ENCODE measurements at places on chromosomes 1 and 21.

- no peak for DNase-seq
These were observed 54.7 kb upstream of the F3 start for GRCh38 chr1:94596260-94596659.

- no peak for DNase-seq
These were observed 44.8 kb upstream of the DUSP10 start for GRCh38 chr1:221786647-221787046.

DNA sequence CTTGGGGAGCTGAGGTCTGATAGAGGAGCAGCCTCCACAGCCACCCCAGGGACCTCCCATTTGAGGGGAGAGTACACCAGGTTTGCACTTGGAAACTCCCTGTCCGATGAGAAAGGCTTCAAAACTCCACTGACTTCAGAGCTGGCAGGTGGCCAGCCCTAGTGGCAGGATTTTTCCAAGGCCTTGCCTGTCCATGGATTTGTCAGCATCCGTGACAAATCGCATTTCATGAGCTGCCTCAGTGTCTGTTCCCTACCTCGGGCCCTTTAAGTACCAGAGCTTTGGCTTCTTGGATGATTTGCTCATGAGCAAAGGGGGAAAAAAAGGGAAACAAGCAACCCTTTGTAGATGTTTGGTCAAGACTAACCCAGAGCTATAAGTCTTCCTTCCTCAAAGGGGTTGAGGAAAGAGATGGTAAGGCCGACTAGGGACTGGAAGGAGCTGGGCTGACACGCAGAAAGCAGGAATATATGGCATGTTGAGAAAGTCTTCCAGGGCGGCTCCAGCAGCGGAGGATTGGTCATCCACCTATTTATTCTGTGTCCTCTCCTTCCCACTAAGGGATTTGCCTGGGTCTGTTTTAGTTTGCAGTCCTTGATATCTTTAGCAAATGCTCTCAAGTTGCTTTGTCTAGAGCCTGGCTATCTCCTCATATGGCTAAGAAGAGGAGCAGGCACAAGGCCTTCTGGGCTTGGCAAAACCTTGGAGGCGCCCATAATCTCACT is 2.7 kb upstream of the HSPG2 start:
- DNase-seq: no peak

- DNase-seq: no peak
These were observed 256.7 kb upstream of the SNX7 start for GRCh38 chr1:98404866-98405265.

- DNase-seq: no peak
These were observed 436.3 kb upstream of the RUNX1 start for GRCh38 chr21:35485364-35485763.

- no peak for DNase-seq
These were observed 7.4 kb downstream of the IFNAR1 start for GRCh38 chr21:33332143-33332542.

DNA sequence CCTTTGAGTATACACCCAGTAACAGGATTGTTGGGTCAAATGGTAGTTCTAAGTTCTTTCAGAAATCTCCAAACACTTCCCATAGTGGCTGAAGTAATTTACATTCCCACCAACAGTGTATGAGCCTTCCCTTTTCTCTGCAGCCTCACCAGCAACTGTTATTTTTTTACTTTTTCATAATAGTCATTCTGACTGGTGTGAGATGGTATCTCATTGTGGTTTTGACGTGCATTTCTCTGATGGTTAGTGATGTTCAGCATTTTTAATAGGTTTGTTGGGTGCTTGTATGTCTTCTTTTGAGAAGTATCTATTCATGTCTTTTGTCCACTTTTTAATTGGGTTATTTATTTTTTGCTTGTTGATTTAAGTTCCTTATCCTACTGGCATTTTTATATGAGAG is 26.4 kb upstream of the LAMC1 start:
- DNase-seq: no peak

DNA sequence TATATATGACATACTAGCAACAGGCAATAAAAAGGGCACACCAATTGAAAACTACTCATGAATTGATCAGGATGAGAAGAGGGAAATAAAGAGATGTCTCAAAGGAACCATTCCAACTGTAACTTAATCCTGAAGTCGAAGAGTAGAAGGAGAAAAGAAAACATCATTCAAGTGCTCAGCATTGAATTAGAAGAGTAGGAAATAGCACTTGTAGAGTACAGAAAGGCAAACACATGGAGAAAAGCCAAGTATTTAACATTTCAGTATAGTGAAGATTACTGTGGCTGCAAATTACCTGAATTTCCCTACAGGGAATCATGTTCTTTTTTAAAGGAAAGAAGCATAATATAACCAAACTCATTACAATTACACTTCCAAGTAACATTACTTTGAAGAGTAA is 205.0 kb downstream of the KCTD3 start:
- no peak for DNase-seq

DNA sequence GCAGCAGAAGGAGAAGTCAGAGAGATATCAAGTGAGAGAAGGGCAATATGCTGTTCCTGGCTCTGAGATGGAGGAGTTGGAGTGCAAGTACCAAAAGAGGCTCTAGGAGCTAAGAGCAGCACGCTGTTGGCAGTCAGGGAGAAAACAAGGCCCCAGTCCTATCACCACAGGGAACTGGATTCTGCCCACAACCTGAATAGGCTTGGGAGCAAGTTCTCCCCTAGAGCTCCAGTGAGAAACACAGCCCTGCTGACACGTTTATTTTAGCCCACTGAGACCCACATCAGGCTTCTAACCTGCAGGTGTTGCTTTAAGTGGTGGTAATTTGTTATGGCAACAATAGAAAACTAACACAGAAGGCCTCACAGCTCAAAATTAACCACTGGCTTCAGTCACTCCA is 31.8 kb upstream of the ZNF644 start:
- DNase-seq: no peak

DNA sequence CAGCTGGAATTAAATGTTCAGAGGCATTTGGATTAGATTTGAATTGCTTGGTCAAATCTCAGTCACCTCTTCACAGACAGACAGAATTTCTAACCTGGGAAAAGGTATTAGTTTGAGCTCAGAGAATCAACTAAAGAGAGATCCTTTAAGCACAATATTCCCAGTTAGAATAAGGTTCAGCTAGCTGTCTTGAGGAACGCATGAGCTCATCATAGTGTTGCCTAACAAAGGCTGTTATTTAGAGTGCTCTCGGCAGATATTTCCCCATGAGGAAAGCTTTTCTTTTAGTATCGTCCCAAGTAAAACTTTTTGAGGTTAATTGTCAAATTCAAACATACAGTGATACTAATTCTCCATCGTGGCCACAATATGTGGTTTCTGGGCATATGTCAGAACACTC is 269.9 kb downstream of the HLX start:
- DNase-seq: no peak

GRCh38 chr1:28247612-28248272 is 11.6 kb upstream of the SESN2 start:
- DNase-seq: no peak

DNA sequence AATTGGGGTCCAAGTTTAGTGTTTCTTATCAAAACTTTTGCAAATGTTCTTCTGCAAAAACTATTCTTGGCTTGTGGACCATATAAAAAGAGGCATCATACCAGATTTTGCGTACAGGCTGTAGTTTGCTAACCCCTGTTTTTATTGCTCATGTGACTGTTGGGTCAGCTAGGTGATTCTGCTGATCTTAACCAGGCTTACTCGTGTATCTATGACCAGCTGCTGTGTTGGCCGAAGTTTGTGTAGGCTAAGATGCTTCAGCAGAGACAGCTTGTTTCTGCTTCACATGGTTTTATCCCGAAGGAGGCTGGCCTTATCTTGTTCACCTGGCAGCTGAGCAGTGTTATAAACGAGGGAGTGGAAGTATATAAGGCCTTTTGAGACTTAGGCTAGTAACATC is 38.2 kb downstream of the POU2F1 start:
- DNase-seq: no peak

DNA sequence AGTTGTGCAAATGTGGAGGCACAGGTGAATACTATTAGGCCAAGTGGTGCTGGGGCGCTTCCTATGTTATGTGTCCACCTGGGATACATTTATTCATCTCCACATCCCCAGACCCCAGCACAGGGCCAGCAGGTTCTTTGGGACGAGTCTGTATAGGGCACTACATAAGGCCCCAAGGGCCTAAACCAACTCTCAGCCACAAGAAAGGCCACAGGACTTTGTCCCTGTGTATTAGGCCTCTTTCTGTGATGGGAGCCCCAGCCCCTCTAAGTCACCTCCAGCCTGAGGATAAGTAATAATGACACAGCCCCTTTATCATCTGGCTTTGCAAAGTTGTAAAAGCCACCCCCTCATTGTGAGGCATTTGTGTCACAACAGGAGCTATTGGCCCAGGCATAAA is 79.2 kb upstream of the CD1D start:
- DNase-seq: no peak

GRCh38 chr1:115746021-115746690 is 22.4 kb downstream of the CASQ2 start:
- DNase-seq: no peak

GRCh38 chr1:209435654-209436566 is 147.6 kb upstream of the CAMK1G start:
- DNase-seq: no peak

- DNase-seq: no peak
These were observed 101.9 kb downstream of the ZNF644 start for GRCh38 chr1:90919900-90920299.

GRCh38 chr1:192954705-192955265 is 104.4 kb downstream of the UCHL5 start:
- DNase-seq: no peak

DNA sequence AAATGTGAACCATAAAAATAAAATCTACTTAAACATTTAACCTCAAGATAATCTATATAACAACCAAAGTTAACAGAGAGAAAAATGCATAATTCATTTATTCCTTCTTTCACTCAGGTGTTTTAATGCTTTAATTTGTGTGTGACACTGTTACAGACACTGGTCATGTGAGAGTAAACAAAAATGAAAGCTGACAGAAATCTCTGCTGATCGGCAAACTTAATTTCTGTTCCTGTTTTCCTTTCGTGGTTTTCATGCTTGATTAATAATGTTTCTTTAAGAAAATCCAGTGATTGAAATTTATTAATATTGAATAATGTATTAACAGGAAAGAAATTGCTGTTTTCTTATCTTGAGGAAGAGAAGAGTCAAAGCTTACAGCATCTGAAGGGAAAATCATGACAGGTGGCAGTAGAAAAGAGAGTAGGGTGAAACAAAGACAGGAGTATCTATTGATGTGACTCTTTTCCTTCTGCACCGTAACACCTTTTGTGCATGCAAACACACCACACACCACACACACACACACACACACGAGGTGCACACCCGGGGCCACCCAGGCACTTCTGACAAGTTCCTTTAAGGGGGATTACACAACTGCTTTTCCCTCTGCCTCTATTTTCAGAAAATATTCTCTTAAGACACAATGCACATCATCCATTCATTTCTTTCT is 1.6 kb downstream of the OR2AK2 start:
- DNase-seq: no peak

GRCh38 chr21:34553151-34553952 is 41.3 kb upstream of the KCNE1 start:
- no peak for DNase-seq

DNA sequence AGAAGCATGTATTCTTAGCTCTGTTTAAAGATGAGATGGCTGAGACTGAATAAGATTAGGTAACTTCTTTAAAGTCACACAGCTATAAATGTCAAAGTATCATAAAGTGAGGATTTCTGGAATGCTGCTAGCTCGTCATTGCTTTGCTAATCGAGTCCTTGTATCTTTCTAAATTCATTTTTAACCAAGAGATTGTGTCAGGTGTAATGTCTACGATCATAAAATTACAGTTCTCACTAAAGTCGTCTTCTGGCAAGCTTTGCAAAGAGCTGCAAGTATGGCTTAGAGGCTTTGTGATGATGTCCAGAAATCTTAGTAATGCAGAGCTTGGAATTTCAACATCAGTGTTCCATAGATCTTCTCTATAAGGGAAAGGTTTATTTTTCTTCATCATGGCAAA is 569.8 kb downstream of the LMO4 start:
- DNase-seq: no peak

- no peak for DNase-seq
These were observed 550 bp downstream of the ARHGEF16 start for GRCh38 chr1:3454811-3455618.

GRCh38 chr1:110408488-110408887 is 994 bp upstream of the LAMTOR5 start:
- no peak for DNase-seq

- DNase-seq: no peak
These were observed 173.0 kb downstream of the ADGRL4 start for GRCh38 chr1:78833491-78833890.

DNA sequence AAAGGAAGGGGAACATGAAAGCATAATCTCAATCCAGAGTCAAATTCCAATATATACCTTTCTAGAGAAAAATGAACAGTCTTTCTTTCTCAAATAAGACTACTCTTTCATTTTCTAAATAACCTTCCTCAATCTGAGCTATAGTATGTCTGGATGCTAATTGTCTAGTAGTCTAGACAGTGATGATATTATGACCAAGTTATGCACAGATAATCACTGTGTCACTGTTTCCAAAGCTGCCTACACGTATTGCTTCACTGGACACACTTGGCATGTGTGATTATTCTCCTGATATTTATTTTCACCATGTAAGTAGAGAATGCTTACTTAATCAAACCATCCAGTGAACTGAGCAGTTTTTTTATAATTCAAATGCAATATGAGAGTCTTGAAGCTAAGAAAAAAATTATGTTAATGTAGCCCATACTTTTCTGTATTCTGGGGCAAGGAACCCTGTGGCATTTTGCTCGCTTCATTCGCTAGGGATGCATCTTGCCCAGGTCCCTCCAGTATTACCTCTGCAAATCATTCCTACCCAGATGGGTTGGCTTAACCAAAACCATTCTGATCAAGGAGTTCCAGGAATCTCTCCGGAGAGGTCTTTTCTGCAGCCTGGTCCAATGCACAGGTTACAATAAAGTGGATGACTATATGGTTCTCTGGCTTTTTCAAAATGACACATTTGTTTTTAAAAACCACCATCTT is 303.1 kb upstream of the RUNX1 start:
- no peak for DNase-seq

DNA sequence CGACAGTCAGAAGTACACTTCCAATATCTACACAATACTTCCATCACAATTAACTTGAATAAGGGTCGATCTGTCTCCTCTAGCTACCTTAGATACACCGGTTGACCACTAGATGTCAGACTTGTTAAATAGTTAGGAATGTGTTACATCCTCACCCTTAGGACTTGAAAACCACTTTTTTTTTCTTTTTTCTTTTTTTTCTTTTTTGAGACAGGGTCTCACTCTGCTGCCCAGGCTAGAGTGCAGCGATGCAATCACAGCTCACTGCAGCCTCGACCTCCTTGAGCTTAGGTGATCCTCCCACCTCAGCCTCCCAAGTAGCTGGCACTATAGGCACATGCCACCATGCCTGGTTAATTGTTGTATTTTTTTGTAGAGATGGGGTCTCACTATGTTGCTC is 120.4 kb upstream of the GREM2 start:
- DNase-seq: no peak

DNA sequence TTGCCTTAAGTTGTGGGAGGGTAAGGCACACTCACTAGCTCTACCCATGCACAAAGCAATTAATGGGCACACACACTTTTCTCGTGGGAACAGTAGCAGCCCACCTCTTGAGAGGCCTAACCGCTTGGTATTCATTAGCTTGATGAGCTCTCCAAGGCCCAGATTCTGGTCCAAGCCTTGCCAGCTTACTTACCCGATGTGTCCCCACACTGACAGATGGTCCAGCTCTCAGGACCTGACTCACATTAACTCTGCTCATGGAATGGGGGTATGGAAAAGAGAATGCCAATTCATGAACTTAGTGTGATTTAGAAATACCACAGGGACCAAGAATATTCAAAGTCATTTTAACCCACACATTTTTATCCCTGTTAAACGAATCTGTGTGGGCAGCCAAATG is 106.8 kb upstream of the CACHD1 start:
- DNase-seq: no peak

GRCh38 chr1:21725748-21726392 is 56.7 kb upstream of the RAP1GAP start:
- DNase-seq: no peak
